Stimulated activated CD8-positive, alpha-beta memory T cell treated with anti-CD3 and anti-CD28 coated beads, Interleukin-4, amount 100 ng/mL, for 48 hours (primary cell): ENCODE measurements at places on chromosomes 13 and 19.
A peak's percentile ranks its signal among the peaks of the same experiment; 100 is the strongest.

DNA sequence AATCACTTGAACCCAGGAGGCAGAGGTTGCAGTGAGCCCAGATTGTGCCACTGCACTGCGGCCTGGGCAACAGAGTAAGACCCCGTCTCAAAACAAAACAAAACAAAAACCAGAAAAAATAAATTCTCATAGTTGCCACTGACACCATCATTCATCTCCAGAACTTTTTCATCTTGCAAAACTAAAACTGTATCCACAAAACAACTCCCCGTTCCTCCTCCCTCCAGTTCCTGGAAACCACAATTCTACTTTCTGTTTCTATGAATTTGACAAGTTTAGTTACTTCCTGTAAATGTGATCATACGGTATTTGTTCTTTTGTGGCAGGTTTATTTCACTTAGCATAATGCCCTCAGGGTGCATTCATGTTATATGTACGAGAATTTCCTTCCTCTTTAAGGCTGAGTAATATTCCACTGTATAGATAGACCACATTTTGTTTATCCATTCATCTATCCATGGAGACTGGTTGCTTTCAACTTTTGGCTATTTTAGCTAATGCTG lies 13.2 kb upstream of the ADGRE5 start:
- DNase-seq: no peak

DNA sequence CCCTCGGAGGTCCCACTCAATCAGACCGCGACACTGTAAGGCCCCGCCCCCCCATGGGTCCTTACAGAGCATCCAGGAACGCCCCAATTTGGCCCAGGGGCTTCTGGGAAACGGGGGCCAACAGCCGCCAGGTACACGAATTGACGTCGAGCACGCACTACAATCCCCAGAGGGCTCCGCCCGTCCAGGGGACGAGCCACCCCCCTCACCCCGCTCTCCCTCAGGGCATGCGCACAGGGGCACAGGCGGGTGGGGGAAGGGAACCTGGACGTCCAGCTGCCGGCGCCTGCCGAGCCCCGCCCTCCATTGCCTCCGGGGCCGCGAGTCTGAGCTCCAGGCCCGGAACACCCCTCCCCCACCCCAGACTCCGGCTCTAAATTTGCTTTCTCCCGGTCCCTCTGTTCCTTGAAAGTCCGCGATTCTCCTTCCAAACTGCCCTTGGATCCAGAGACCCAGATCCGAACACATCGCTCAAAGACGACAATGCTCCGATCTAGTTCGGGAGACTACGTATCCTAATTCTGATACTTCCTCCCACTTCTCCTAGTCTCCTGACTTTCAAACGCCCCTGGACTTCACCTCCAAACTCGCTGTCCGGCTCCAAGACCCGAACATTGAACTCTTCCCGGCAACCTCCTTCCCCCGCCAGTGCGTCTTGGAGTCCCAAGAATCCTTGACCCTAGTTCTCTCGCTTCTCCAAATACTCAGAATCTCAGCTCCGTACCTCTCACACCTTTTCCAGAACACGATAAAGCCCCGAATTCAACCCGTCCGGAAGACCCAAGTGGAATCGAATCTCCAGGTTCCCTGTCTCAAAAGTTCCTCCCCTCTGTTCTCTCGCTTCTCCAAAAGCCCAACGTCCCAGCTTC lies 770 bp downstream of the SERTAD3 start:
- peak; percentile 98 for DNase-seq

GRCh38 chr13:98216135-98216565 lies 39.1 kb upstream of the RNF113B start:
- no peak for DNase-seq

DNA sequence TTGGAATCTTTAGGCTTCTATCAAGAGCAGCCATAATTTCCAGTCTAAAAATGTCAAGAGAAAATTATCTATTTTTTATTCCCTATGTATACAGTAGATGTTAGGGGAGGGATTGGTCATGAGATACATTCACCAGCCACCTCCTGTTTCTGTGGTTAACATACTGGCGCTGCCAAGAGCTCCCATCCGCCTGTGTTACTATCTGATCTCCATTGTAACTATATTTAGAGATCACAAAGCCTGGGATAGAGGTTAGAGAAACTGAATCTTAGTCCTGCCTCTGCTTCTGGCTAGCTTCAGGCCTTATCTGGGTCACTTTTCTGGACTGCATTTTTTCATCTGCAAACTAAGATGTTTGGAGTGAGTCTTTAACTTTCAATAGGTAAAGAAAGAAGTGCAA lies 46.3 kb downstream of the POLR1D start:
- no peak for DNase-seq

DNA sequence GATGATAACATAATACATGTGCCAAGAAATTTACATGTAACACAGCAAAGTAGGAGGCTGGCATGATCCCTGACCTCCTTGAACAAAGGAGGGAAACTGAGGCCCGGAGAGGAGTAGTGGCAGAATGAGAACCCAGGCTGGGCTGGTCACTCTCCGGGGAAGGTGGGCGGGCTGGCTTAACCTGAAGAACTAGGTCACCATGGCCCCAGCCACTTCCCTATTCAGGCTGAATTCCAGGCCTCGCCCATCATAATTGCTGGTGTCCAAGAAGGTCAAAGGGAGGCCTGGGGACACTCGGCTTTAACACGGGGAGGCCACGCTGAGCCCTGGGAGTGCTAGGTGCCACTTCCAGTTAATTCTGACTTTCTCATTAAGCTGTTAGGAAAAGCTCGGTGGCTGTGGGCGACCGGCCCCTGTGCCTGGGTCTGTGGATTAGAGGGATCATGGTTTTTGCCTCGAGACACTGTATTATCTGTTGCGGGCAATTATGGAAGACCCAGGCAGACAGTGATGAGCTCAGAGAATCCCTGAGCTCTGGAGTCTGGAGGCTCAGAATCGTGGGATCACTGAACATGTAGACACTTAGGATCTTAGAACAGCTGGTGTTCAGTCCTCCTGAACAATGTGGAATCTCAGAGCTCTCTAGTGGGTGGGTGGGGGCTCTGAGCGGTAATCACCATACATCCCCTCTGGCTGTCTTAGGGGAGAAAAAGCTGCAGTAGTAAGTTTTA lies 5.0 kb upstream of the TINCR start:
- no peak for DNase-seq

DNA sequence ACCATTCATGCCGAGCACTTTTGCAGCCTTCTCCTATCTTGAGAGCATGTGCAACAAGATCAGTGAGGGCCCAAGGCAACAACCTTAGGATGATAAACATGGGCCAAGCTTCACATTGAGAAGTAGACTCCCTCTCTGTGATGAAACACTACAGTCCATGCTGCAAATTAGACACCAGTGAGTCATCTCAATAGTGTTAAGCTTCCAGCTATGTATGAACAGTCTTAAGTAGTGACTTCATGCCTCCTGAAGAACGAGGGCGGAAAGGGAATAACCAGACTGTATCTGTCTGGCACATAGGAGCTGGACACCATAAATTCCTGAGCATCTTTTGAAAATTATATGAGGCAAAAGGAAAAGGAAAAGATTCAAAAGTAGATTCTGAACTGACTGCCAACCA lies 309.9 kb upstream of the SLITRK1 start:
- no peak for DNase-seq

DNA sequence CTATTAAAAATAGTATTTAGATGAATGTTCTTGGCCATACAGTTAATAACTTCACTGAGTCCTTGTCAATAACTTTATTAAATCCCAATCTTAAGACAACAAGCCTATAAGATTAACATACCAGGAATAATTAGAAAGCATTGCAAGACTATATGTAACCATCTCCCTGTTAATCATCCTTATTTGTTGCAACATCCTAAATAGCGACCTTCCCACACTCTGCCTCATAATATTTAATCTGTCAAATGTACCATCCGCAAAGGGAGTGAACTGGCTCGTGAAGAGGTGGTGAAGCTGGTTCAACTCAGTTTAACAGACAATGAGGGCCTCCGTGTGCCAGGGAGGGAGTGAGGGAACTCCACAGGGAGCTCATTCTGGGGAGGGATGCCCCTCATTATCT lies 33.9 kb downstream of the KL start:
- no peak for DNase-seq

DNA sequence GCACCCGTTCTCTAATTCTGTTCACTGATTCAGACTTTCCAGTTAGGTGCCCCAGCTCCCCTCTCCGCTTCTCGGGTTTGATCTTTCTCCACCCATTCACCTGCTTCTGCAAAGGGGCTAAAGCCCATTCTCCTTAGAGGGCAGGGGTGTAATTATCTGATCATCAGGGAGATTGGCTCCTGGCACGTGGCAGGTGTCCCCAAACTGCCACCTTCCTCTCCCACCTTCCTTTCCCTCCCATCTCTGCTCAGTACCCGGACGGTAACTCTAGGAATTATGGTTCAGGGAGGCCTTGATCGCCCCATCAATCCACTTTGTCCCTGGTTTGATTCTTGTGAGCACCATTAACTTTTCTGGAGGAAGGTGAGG lies 212 bp downstream of the FFAR1 start:
- DNase-seq: no peak

- no peak for DNase-seq
These were observed 69.9 kb downstream of the RUBCNL start for GRCh38 chr13:46317120-46317519.

DNA sequence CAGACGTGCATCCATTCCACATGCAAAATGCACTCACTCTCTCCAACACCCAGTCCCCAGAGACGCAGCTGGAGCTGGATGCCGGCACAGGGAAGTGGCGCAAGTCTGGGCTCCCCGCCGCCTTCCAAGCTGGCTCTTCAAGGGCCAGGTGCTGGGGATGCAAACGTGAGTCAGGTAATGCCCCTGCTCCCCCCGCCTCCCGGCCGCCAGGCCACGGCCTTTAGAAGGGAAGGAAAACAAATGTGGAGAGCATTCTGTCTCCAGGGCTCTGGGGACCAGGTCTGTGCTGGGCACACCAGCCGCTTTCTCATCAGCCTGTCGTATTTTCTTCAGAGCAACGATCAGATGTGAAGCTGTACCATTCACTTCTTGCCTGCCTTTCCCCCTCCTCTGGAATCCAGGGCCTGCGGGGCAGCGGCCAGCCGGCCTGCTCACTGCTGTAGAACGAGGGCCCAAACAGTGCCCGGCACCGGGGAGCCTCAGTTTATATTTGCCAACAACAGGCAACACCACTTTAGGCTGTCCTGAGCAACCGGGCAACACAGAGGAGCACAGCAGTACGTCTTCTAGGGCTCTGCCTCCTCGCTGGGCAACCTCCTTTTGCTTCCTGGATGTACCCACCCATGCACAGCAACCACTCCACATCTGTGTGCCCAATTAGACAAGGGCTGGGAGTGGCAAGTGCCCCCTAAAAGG lies 3.8 kb downstream of the RAB20 start:
- DNase-seq: no peak

GRCh38 chr19:49579947-49580263 lies 451 bp downstream of the NOSIP start:
- peak; percentile 27 for DNase-seq

DNA sequence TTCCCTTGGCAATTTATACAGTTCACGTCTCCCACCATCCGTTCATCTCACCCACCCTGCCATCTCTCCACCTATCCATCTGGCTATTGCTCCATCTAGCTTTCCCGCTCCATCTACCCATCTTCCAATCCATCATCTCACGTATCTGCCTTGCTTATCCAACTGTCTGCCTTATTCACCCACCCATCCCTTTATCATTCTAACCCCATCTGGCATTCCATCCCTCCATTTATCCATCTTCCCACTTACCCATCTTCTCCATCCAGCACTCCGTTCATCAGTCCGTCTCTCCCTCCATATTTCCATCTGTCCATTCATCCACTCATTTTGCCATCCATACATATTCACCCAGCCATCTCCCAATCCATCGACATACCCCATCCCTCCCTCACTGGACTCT lies 10.0 kb downstream of the RPS16 start:
- DNase-seq: no peak

DNA sequence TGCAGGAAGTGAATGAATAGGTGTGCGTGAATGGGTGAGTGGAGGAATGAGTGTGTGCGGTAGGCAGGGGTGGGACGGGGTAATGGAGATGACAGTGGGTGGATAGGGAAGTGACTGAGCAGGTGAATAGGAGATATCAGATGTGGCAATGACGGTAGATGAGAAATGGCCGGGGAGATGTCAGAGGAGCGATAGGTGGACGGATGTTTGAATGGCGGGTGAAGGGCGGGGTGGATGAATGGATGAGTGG lies 1.5 kb downstream of the TTC9B start:
- DNase-seq: no peak
